Activated naive CD4-positive, alpha-beta T cell (primary cell): ENCODE measurements at places on chromosomes 12 and 14.

- no peak for DNase-seq
Observed at GRCh38 chr14:48704639-48705038, 881.5 kb downstream of the RPS29 start.

DNA sequence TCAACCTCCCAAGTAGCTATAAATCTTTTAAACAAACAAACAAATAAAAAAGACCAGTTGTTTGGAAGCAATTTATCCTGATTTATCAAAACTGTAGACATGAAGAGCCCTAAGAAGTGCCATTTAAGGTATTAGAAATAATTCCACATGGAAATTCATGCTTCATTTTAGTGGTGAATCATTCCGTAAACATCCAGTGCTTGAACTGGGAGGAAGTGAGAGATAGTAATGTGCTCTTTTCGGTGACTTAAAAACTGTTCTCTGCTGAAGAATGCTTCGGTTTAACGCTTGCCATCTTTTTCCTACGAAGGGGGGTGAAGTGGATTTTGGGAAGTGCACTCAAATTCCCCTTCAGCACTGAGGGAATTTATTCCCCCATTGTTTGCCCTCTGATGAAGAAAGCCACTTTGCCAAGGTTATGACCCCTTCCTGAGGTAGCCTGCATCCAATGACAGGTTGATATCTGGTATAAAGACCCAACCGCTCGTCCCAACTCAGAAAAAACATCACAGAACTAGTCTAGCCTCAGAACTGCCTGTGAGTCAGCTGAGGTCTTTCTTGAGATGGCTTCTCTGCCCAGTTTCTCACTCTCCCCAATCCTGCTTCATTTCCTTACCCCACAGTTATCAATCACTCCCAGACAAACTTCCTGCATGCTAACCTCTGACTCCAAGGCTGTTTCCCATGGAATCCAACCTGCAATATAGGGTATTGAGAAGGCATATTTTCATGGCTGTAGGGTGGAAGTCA is 244.1 kb downstream of the AEBP2 start:
- no peak for DNase-seq

DNA sequence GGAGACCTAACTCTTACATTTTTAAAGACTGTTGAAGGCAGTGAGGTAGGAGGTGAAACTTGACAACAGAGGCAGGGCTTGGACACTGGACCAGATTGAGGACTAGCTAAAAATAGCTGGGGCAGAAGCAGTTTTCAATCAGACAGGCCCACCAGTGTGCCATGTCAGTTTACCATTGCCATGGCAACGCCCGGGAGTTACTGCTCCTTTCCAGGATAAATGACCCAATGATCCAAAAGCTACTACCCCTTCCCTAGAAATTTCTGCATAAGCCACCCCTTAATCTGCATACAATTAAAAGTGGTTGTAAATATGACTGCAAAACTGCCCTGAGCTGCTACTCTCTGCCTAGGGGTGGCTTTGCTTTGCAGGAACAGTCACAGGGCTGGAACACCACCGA is 53.2 kb upstream of the PKP2 start:
- DNase-seq, result no peak

DNA sequence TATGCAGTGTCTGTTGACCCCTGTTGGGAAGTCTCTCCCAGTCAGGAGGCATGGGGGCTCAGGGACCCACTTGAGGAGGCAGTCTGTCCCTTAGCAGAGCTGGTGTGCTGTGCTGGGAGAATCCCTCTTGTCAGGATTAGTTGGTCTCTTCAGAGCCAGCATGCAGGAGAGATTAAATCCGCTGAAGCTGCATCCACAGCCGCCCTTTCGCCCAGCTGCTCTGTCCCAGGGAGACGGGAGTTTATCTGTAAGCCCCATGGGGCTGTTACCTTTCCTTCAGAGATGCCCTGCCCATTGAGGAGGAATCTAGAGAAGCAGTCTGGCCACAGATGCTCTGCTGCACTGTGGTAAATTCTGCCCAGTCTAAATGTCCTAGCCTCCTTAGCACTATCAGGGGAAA is 13.1 kb upstream of the KLRC1 start:
- no peak for DNase-seq

- no peak for DNase-seq
Observed at GRCh38 chr12:55743406-55744339, 751 bp downstream of the GDF11 start.

DNA sequence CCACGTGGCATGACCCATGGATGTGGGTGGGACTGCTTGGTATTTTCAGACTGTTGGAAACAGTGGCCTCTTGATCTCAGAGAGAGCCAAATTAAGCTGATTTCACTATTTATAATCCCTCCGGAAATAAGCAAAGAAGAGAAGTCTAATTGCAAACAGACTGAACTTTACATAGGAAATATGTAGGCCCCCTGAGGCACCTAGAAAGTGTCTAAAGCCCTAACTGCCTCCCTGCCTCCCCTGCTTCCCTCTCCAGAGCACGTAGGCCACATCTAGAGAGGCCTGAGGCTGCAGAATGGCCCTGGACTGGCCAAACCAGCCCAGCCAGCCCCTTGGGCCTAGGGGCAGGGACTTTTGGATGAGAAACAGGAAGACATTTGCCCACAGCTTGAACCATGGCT is 123.8 kb downstream of the ZFP36L1 start:
- DNase-seq, result no peak

DNA sequence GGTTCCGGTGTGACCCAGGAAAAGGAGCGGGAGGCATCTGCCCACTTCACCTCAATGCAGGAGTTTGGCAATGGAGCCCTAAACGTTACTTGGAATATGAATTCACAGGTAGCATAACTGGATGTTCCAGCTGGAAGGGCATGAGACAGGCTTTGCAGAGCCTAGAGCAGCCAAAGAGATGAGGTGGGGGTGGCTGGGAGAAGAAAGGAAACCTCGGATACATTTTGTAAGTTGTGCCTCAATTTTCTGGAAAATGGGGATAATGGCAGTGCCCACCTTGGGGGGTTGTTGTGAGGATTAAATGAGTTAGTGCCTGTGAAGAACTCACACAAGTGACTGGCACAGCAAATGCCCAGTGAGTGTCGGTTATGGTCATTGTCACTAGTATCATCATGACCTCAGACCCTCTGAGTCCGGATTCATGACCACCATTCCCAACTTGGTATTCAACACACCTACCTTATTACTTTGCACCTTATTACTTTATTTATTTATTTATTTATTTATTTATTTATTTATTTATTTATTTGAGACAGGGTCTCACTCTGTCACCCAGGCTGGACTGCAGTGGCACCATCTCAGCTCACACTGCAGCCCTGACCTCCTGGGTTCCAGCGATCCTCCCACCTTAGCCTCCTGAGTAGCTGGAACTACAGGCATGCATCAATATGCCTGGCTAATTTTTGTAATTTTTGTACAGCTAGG is 56.0 kb downstream of the CLMN start:
- DNase-seq, result no peak

DNA sequence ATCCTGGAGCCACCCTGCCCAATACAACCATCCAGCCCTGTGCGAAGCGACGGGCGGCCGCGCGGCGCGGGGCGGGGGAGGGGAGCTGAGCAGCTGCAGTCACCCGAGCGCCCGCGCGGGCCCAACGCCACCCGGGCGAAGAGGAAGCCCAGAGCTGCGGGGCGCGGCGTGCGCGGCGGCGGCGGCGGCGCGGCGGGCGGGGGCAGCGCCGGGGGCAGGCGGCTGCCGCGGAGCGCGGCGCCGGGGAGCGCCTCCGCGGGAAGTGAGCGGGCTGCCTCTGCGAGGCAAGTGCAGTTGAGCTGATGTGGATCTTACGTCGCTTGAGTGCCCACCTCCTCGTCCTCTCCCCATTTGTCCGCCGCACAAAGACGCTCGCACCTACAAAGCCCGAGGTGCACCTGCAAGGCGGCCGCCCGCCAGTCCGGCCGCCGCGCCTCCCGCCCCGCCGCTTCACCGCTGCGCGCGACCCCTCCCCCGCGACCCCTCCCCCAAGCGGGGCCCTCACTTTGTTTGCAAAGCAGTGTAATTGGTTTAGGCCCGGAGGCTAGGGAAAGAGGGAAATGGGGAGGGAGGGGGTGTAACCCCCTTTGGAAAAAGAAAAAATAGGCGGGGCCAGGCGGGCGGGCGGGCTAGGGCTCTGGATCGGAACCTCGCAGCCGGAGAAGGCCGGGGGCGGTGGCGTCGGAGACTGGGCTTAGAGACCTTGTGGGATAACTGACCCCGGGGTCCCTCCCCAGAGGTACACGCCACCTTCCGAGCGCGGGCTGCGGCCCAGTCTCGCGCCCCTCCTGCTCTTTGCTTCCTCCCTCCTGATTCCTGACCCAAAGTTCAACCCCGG is at the start of the genes FOXA1 and TTC6:
FOXA1 (minus strand) TSS at position 279 of the 838 bp plus-strand sequence; CDS start at position 2, 277 bp downstream.
TTC6 (plus strand) TSS at position 659 of the 838 bp plus-strand sequence. CDS start 26,436 bp downstream, outside the sequence.
- no peak for DNase-seq

DNA sequence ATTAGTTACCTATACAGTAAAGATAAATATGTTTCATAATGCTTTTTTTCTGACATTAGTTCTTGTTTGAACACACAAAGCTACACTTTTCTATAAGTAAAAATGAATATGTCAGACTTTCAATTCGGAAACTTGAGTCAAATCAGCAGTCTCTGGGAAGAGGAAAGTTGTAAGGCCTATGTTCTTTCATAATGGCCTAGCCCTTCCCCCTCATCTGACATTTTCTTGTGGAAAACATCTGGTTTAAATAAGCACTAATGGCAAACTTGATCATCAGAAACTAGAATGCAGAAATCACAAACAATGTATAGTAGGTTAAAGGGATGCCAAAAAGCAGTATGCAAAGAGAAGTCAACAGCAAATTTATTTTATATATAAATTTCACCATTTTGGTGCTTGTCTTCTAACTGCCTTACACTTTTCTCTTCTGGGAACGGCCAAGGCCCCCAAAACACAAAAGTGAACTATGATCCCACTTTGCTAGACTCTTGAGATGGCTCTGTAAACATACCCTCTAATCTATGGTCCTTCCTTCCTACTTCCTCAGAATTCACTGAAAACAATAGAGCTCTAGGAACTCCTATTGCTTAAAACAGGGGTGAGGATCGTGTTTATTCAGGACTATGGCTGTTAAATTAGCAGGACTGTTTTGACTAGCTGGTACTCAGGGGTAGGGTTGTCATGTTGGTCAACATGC is 444.1 kb downstream of the RAD51B start:
- DNase-seq, result no peak

- no peak for DNase-seq
Observed at GRCh38 chr12:51342416-51342815, 4.1 kb downstream of the CELA1 start.

GRCh38 chr12:107487011-107487680 is 198.5 kb upstream of the PWP1 start:
- no peak for DNase-seq
